ENCODE measurements at places on chromosomes 5 and 9.

DNA sequence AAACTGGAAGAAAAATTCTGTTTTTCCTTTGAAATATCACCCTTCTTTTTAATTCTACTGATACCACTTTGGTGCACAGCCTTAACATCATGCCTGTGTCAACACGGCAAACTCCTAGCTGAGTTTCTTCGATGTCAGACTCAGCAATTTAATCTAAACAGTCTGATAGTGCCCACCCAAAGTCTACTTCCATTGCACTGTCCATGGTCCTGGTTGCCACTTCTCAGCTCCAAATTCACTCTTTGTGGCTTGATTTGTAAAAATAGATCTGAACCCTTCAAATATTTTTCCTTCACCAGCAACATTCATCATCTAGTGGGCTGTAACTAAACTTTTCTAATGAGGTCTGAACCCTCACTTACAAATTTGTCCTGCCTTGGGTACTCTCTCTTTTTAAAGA is 107.8 kb downstream of the NUDT12 start:
- DNase-seq: no peak

- peak; percentile 25 for DNase-seq
These were observed 60.2 kb upstream of the SLC2A8 start for GRCh38 chr9:127336506-127337352.

DNA sequence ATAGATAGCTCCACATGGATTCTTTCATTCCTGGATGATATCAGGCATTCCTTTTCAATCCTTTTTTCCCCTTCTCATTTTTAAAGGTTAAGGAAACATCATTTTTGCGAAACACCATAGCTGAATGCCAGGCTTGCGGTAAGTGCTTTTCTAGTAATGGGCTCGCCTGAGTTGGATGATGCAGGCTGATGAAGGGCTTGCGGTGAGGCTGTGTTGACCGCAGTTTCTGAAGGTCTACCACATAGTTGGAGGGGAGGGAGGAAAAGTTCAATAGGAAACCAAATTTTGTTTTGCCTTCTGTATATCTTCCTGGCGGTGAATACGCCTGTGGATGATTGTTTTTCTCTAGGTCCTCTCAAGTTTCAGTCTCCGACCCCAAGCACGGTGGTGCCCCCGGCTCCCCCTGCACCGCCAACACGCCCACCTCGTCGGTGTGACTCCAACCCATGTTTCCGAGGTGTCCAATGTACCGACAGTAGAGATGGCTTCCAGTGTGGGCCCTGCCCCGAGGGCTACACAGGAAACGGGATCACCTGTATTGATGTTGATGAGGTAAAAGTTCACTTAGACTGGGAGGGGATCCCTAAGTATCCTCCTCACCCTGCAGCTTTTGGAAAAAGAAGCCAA is 24.3 kb downstream of the THBS4 start:
- no peak for DNase-seq

- no peak for DNase-seq
These were observed 42.5 kb downstream of the SFXN1 start for GRCh38 chr5:175520873-175521272.

DNA sequence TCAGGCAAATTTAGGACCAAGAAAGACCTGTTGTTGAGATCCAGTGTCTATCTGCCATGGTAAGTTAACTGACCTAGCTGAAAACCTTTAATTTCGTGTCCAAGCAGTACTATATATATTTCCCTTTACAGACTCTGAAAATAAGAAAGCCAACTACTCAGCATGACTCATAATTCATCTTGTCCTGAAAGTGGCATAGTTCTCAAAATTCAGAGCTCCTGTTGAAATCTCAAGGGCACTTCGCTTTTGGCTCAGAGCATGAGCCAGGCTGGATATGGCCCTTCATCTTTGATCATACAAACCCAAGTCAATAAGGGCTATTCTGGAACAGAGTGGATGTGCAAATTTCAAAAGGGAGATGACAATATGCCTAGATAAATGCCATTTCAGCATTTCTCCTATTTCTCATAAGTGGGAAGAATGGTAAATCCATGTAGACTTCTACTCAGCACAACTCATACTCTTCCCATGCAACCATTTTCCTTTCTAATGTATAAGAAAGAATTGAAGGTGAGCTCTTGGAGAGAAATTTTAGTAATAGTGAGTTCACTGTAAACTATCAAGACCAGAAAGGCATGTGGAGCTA is 567.9 kb upstream of the DAB2 start:
- no peak for DNase-seq

GRCh38 chr9:93316726-93317494 is 133.0 kb downstream of the WNK2 start:
- no peak for DNase-seq

DNA sequence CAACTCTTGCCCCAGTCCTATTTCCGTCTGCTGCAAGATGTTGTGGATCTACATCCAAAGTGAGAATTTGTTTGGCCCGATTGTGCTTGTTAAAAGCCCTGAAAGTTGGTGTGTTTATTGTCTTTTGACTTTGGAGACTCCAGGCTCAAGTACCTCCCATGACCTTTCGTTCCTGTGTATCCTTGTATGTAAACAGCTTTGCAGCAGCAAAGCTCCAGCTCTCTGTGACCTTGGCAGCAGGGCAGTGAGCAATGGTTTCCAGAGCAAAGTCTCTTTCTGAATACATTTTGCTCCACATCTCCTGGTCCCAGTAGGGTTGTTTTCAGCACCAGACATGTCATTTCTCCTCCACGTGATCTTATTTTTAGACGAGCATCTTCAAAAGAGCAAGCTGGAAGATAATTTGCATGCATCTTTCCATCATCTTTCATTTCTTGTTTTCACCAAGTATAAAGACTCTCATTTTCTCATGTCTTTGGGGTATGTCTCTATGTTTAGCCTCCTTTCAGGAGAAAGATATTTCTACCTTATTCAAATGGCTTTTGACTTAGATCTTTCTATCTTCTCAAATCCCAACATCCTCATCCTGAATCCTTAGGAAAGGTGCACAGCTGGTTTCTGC is 68.1 kb upstream of the ERCC6L2 start:
- DNase-seq: peak; percentile 21

- DNase-seq: no peak
These were observed 171.2 kb downstream of the TSSK1B start for GRCh38 chr5:113263545-113263944.

DNA sequence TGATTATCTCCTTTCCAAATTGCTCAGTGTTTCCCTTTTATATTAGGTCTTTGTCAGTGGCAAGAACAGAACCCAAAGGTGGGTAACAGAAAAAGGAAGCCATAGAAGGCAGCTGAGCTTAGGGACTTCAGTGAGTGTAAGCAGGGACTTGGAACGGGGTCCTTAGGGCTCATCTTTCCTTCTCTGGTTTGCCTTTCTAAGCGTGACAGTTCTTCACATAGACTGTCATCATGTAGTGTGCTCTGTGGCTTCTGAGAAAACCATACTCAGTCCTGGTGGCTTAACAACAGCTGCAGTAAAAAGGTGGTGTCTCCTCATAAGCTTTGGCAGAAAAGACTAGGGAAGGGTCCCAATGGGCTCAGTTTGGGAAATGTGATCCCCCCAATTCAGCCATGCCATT is 108.8 kb downstream of the SLC12A2 start:
- no peak for DNase-seq

DNA sequence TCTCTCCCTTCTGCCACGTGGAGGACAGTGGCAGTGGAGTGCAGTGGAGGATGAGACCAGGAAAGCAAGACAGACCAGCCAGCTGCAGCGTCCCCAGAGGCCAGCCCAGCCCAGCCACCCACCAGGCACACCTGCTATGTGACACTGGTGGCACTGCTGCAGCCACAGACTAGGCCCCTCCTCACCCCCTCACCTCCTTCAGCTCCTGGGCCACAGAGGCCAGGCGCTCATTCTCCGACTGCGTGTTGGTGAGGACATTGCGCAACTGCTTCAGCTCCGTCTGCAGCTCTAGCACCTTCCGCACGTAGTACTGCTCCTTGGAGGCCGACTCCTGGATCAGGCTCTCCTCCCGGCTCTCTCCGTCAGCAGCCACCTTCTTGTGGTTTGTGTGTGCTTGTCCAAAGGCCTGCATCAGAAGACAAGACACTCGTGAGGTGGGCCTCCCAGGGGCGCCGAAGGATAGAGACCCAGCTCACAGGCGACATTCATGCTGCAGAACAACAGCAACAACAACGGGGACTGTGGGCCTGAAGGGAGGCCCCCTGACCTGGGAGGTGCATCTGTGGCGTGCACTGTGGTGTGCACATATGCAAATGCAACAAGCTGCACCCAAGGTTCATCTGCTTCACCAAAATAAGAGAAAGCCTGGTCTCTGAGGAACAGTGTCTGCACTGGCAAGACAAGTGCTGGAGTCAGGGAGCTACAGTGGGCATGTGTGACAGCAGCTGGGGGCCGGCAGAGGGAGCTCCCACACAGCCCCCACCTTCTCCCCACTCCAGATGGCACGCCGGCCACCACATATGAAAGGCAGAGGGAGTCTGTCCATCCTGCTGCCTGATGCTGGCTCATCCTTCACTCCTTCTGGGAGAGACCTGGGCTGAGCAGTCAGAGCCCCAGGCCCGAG is 35.5 kb downstream of the BICD2 start:
- DNase-seq: peak; percentile 42

- no peak for DNase-seq
These were observed 9.8 kb upstream of the CYLC2 start for GRCh38 chr9:102985162-102985895.

DNA sequence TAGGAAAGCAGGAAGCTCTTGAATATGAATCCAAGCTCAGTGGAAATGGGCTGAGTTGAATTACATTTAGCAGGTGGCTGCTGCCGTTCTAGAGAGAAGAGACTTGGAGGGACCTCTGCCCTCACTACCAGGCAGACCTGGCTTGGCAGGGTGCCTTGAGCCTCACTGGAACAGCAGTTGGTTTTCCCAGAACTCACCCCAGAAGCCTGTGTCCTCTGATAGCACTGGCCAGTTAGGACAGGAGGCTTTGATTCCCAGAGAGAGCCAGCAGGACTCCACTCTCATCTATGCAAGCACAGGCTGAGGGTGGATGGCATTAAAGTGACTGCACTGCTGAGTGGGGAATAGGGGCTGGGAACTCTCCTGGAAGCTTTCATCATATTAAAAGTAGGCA is 54.8 kb downstream of the PWWP2A start:
- DNase-seq: no peak

- DNase-seq: no peak
These were observed 1310.8 kb upstream of the WWC1 start for GRCh38 chr5:166980666-166981065.

DNA sequence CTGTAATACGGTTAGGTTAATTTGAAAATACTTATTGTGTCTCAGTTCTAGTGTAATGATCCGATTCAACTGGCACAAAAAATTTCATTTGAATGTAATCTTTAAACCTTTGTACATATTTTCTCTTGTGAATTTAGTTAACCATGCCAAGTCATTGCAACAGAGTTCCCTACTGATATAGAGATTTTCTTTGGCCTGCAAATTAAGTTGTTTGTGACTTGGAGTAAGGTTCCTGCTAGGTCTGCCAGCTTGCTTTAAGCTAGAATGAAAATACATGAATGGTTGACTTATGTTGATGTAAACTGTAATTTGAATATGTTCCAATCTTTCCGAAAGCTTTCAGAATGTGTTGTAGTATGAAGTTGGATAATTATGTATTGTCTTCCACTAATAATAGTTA is 1004.1 kb upstream of the EDIL3 start:
- DNase-seq: no peak

DNA sequence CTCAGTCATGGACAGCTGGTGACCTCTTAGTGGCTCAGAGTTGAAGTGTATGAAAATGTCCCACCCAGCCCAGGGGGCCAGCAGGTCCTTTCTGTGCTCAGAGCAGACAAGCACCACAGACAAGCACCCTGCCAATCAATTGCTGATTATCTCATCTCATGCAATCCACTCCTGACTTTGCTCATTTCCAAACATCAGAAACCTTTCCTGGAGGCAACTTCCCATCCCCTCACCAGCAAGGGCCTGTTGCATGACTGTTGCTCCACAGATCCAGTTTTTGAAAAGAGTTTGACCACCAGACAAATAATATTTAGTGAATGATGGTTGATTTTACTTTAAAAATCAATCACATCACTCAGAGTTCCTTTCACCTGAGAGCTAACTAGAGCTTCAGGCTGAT is 397.3 kb upstream of the KLF4 start:
- DNase-seq: no peak

DNA sequence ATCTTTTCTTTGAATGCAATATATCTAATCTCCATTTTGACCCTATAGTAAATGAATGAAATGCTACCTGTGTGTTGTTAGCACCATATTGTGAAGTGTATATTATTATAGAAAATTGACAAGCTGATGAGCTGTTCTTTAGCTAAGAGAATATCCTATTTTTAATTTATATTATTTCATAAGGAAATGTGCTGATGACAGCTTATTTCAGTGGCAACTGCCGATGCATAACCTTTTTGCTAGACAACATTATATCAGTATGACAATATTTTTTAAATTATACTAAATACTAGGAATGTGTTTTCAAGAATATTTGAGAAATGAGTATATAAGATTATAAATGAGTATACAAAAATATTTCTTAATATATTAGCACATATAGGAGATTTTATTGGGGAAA is 573.1 kb downstream of the ZNF608 start:
- no peak for DNase-seq

GRCh38 chr5:168992687-168993086 is 308.3 kb downstream of the SLIT3 start:
- DNase-seq: peak; percentile 59

GRCh38 chr9:17900606-17901005 is 321.7 kb downstream of the SH3GL2 start:
- DNase-seq: no peak

DNA sequence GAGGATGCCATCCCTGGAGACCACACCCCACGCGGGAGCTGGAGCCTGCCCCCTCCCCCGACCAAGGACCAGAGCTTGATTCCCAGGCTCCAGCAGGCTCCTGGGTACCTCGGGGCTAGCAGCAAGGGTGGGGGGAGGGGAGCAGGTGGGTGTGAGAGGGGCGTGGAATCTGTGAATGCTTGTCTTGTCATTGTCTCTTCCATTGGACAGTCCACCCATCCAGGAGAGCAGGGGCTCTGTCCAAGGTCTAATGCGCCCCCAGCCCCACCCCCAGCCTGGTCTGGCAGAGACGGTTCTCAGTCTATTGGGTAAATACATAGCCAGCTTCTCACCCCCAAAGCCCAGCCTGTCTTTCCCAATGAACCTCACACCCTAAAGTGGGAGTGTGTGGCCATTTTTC is 22.8 kb downstream of the URM1 start:
- no peak for DNase-seq

DNA sequence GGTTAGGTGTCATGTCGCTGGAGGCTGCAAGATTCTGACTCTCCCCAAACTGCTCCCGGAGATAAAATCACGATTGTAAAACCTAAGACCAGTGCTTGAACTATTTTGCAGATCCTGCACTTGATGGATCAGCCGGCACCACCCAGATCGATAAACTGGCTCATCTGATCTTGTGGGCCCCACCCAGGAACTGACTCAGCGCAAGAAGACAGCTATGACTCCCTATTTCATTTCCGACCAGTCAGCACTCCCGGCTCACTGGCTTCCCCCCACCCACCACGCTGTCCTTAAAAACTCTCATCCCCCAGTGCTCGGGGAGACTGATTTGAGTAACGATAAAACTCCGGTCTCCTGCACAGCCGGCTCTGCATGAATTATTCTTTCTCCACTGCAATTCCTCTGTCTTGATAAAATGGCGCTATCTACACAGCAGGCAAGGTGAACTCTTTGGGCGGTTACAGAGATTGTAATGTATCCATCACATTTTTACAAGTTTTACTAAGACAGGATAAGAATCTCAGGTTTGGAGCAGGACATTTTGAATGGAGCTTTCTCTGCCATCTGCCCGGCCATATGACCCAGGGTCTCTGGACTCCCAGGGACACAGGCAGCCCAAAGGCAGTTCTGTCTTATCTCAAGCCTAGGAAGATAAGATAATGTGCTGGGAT is 10.6 kb upstream of the PPP1R26 start:
- no peak for DNase-seq

Measured in putamen (tissue), 1 donor.